MM.1S (cell line): ENCODE measurements at places on chromosomes 3 and 15.

GRCh38 chr3:4523710-4524698 is 30.9 kb downstream of the ITPR1 start:
- no peak for DNase-seq

DNA sequence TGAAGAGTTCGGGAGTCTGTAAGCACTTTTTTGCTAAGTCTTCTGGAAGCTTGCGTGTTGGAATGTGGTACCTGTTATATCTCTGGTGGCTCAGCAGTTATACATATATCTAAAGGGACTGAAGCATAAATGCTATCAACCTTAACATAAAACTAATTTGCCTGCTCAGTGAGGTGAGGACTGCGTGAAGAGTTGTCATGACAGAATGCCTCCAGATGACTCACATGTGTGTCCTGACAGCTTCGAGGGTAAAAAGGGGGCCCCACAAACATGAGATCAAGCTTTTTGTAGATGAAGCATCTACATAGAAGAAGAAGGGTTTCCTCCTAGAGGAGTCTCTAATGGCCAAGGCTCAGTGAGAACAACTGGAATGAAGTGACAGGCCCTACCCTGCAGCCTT is 88.8 kb upstream of the C3orf80 start:
- no peak for DNase-seq

GRCh38 chr3:118765636-118766305 is 268.9 kb downstream of the IGSF11 start:
- no peak for DNase-seq

- peak; percentile 31 for DNase-seq
These were observed 65.7 kb upstream of the DGKG start for GRCh38 chr3:186427627-186428281.

GRCh38 chr3:10286133-10286524 is 6.6 kb downstream of the GHRL start:
- no peak for DNase-seq

DNA sequence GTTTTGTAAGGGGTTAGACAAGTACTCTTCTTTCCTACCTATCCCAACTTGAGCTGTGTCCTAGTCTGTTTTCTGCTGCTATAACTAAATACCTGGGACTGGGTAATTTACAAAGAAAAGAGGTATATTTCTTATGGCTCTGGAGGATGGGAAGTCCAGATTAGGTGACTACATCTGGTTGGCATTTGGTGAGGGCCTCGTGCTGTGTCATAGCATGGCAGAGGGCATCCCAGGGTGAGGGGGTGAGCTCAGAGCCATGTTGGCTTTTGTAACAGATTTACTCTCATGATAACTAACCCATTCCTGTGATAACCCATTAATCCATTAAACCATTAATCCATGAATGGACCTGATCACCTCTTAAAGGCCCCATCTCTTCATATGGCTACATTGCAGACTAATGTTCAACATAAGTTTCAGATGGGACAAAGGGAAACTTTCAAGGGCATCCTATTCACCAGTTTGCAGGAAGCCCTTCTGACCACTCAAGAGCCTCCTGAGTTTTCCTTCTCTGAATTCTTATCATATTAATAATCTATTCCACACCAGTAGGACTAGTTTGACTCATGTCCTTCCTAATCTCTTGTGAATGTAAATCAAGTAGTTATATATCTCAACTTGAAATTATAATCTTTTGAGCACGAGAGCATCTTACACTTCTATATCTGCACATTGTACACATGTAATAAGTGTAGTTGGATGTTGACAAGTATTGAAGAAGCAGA is 185.7 kb upstream of the ZPLD1 start:
- no peak for DNase-seq

DNA sequence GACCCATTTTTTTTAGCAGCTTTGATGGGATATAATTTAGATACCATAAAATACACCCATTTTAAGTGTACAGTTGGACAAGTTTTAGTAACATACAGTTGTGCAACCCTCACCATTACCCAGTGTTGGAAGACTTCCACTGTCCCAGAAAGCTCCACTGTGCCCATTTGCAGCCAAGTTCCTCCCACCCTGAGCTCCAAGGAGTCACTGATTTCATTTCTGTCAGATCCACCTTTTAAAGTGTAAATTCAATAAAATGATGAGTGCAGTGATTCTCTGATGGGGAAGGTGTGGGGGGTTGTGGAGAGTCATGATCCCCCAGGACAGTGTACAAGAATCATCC is 93.2 kb upstream of the IGF1R start:
- no peak for DNase-seq

DNA sequence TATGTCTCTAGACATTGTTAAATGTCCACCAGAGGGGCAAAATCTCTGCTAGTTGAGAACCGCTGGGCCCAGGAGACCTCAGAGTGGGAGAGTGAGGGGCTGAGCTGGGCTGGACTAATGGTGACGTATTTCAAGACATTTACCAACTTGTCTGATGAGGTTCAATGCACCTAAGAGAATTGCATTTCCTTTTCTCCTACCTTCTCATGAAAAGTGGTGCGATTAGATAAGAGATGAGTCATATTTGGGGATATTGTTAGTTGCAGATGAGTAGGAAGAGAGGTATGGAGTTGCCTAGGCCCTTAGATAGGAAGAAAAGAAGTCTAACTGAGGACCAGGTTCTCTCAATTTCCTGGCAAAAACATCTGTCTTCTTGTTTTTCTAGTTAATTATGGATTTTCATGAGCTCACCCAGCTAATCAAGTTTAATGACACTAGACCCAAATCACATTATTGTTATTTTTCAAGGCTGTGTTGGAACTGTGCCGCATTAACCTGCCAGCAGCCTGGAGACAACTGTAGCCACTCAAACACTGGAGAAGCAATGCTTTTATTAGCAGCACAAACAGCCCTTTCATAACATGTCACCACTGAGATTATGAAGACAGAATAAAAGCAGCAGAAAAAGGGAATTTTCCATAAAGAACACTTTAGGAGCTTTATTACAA is 144.2 kb downstream of the PDCD6IP start:
- no peak for DNase-seq

GRCh38 chr3:118729546-118729945 is 305.1 kb downstream of the IGSF11 start:
- DNase-seq: no peak

- peak; percentile 2 for DNase-seq
These were observed 11.4 kb downstream of the KLF15 start for GRCh38 chr3:126345641-126346460.

DNA sequence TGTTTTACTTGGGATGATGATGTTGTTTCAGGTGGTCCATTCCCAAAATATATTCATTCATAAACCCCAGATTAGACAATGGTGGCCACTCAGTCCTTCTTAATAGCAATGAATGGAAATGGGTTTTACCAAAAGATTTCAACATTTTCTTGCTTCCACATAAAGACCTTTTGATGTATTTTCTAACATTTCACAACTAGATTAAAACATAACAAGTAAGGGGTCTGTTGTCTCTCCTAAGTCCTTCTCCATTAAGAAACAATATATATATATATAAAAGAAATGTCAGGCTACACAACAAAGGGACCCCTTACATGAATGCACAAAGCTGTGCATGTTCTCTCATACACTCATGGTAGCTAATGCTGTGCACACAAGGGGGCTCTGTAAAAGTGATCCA is 176.4 kb downstream of the ANXA2 start:
- no peak for DNase-seq

- peak; percentile 24 for DNase-seq
These were observed 83.5 kb downstream of the AQP9 start for GRCh38 chr15:58221591-58222241.

DNA sequence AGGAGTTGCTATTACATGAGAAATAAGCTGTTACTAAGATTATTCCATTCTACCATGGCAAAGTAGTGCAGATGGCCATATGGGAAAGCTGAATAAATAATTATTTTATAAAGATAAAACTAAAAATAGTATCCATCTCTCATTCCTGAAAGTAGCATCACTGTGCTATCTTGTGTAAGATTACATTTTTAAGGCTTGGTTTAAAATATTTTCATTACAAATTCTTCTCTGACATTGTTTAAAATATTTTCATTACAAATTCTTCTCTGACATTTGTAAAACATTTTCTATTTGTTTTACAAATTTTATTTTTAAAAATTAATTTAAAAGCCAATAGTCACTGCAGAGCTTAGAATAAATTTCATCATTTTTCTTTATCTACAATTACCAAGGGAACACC is 665.5 kb upstream of the NAALADL2 start:
- DNase-seq: no peak

DNA sequence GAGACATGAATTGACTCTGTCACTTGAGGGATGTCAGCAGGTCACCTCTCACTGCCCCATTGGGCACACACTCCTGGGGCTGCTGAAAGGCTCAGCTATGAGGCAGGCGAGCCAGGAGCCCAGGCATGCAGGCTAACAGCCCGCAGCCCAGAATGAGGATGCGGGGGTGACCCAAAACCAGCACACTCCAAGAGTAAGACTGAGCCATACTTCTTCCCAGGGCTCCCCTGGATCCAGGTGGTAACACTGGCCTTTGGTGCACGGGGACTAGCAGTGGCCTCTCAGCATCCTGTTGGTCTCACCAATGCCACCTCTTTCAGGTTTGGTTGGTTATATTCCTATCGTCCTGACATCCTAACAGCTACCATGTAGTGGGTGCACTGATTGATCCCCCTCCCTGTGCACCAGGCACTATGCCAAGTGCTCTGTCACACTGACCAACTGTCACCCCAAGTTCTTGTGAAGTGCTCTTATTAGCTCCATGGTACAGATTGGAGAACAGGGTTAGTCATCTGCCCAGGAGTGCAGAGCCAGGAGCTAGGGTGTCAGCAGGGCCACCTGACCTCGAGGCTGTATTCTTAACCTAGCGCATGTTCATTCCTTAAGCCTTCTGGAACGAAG is 24.8 kb upstream of the SPTBN5 start:
- no peak for DNase-seq

DNA sequence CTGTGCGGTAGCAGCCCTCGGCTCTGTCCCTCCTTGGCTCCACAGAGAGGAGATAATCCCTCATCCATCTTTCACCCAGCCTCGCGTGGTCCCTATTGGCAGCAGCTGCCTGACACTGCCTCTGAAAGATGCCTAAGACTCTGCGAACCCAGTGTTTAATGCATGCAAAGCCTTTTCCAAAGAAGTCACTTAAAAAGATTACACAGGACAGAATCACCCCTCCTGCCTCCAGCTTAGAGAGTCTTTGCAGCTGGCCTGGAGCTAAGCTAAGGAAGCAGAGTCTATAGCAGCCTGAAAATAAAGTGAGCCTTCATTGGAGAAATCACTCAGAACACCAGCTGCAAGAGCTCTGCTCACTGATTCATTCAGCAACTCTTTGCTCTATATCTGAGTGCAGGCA is 247.2 kb downstream of the SHQ1 start:
- DNase-seq: no peak

DNA sequence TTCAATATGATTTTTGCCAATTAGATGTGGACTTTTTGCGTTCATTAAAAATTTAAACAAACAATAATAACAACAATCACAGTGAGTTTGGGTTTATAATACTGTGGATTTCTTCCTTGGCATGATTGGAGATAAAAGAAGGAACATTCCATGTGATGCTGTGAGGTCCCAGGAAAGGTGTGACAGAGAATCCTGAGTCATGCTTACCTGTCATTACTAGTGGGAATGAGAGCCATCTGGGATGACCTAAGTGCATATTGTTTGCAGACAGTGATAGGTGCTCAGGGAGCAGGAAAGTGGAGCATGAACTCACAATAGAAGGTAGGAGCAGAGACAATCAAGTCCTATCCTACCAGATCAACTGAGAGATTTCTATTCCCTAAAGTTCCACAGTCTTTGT is 766.5 kb upstream of the CFAP20DC start:
- DNase-seq: no peak

DNA sequence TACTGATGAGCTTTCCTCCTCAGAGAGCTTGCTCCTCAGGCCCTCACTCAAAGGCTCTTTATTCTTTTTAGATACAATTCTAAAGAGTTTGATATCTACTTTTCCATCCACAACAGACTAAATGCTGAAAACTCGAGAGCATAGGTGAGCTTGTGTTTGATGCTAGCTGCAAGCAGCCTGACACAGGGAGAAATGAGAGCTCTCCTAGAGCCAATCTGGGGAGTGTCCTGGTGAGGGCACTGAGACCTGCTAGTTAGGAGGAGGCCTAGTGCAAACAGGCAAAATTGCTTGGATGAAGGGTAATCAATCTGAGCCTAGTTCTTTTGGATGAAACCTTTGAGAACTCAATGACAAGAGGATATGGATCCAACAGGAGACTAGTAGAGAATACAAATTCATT is 300.8 kb downstream of the ZBTB20 start:
- no peak for DNase-seq

DNA sequence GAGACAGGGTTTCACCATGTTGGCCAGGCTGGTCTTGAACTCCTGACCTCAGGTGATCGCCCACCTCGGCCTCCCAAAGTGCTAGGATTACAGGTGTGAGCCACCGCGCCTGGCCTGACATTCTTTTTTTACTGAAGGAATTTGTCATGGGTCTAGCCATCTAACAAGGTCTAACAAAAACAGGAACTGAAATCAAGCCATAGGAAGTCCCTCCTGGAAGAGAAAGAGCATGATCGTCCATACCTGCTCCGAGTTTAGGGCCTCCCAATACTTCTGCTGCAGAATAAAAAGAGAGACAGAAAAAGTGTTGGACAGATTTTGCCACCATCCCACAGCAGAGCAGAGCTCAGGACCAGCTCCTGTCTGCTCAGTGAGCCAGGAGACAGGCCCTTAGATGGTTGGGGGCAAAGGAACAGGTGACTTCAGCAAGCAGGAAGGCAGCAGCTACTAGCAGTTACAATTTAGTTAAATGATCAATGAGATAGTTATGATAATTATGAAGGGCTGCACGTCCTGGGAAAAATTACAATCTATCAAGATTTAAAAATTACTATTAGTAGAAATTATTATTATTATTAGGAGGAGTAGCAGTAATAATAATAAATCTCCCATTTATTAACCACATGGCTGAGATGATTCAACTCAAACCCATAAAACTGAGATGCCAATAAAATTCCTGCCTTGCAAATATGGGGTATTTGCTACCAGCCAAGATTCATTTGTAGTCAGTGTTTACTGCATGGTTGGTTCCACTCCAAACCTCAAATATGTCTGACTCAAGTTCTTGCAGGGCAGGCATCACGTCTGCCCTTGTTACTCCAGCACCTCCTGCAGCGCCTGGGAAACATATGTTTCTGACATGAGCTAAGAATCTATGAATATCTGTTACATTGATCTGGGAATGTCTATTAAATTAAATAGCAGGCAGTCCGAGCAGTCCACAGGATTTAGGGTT is 40.1 kb downstream of the TMEM44 start:
- peak; percentile 20 for DNase-seq

DNA sequence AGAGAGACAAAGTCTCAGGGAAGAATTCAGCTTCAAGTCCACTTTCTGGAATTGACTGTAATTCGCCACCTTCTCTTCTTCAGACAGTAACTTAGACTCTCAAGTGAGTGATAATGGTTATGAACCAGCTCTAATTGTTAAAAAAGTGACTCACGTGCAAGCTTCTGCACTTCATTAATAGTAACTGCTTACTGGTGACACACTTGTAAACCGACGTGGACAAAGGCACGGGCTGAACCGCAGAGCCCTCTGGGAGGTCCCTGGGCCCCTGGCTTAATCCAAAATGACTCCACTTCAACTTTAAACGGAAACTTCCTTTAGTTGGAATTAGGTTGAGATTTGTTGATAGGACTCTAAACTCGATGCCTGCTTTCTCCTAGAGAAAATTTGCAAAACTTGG is 17.0 kb downstream of the MUC4 start:
- DNase-seq: no peak

GRCh38 chr3:117476572-117476971 is 767.0 kb downstream of the TUSC7 start:
- no peak for DNase-seq

- no peak for DNase-seq
These were observed 52.0 kb downstream of the PIK3CB start for GRCh38 chr3:138782755-138783154.

- peak; percentile 58 for DNase-seq
These were observed 281.9 kb upstream of the ONECUT1 start for GRCh38 chr15:53072077-53072476.
